Thymus (tissue), 14 donors: ENCODE measurements at places on chromosomes 16 and 17. TPM values are rescaled to one million over a fixed set of nuclear protein-coding genes. Genes with fewer than 3 reads are reported as not detected.

DNA sequence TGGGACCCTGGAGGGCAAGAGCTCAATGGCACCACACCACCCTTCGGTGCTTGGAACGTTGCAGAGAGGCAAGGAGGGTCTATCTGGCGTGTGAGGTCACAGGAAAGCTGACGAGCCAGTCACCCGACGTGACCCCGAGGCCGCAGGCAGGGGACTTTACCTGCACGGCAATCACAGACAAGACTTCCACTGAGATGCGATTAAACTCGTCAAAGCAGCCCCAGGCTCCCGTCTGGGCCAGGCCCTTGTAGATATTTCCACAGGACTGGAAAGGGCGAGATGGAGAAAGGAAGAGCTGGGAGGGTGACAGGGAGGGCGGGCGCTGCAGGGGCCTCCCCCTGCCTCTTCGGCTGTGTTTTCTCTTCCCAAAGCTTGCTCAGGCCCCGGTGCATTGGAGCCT is 78.3 kb downstream of the DNAH17 start:
- no peak for DNase-seq

DNA sequence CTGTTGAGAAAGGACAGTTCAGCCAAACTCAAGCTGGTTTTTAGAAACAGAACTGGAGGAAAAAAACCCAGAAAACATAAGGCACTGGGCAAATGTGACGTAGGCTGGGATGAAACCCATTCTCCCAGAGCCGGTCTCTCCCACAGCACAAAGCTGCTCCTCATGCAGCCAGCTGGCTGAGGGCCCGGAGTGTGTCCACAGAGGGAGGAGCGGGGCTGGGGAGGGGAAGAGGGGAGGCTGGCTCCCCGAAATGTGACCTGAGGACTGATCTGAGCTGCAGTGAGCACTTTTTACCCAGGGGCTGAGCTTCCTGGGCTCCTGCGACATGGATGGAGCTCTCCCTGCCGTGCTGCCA is 20.8 kb downstream of the FOXF1 start:
- no peak for DNase-seq

GRCh38 chr16:87844809-87845208 is 24.5 kb downstream of the SLC7A5 start:
- DNase-seq, result no peak

GRCh38 chr17:75240394-75241142 is 20.8 kb downstream of the GGA3 start:
- peak; percentile 29 for DNase-seq

GRCh38 chr17:71251276-71251675 is 869.5 kb upstream of the SOX9 start:
- DNase-seq, result no peak

DNA sequence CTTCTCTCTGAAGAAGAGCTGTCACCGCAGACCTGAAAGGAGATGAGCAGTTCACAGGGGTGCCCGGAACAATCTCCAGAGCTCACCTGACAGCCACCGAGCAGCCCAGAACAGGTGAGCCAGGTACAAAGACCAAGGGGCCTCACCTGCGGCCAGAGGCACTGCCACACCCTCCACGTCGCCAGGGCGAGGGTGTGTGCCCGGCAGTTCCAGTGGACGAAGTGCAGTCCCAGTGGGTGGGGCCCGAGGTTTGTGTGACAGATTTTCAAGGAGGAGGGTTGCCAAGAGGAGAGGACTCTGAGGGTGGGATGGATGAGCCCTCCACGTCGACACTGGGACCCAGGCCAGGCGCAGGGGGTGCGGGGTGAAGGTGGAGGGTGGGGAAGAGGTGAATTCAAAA is 61.7 kb downstream of the SMPD3 start:
- no peak for DNase-seq

DNA sequence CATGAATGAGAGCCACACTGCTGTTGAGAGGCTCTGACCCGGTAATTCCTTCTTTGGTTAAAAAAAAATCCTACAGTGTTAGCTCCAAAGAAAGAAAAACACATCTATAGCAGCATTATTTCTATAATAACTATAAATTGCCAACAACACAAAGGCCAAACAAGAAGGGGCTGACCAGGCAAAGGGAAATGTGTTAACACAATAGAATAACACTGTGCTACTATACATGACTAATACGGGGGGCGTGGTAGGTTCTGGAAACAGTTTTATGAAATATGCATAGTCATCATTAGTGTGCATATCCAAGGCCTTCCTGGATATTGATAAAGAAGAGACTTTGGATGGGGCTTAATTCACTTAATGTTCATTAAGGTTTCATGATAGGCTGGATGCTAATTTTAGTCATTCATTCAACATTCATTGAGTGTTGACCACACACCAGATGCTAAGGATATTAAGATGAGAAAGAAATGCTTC is 50.0 kb upstream of the CCL1 start:
- DNase-seq, result no peak

- no peak for DNase-seq
Observed at GRCh38 chr16:88527186-88527936, 42.8 kb upstream of the ZC3H18 start.

Gene ABCA9
- total RNA-seq, result 1.1 TPM

Gene RCVRN
- under 0.01 TPM for total RNA-seq

Gene GGT6
- 0.90 TPM for total RNA-seq
